A549 treated with RU486 at 1 μM for 4 hours (cell line): ENCODE measurements at places on chromosomes 5 and 9. TPM values are rescaled to one million over a fixed set of nuclear protein-coding genes. Genes with fewer than 3 reads are reported as not detected.

The CTSV gene
- 10.4 to 14.9 TPM (median 12.9 TPM) in 5 replicates for total RNA-seq

The PAEP gene
- total RNA-seq: 0.25 to 0.66 TPM (median 0.30 TPM) in 3 of 5 replicates, not detected in the others

The TMEM171 gene
- 3.6 to 7.2 TPM (median 6.3 TPM) in 5 replicates for total RNA-seq

The SLC1A3 gene
- total RNA-seq: not detected in 5 replicates
